ENCODE measurements at places on chromosomes 7 and 10.
A peak's percentile ranks its signal among the peaks of the same experiment; 100 is the strongest.

GRCh38 chr7:89265631-89266030 is 470.1 kb upstream of the TEX47 start:
- no peak for DNase-seq

DNA sequence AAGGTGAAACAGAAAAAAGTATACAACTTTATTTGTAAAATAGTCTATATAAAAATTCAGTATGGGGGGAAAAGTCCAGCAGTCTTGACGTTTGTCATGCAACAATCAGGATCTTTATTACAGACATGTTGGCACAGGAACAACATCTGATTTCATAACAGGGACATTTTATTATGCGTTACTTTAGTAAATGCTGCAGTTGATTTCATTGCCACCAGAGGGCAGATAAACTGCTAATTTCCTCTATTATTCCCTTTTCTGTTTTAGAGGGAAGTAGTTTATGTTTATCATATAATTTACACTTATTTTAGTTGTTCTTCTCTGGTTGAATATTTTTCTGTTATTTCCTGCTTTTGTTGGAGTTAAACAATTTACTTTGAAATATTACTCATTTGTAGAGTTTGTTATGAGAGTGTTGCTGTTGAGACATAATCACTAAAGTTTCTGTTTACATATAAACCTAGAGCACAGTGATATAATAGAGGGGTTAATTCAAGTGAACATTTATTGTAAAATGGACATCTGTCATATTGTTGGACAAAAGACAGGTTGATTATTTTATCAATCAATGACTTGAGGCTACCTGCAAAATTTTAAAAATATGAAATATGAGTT is 3.3 kb downstream of the PLXDC2 start:
- DNase-seq: peak; percentile 81

DNA sequence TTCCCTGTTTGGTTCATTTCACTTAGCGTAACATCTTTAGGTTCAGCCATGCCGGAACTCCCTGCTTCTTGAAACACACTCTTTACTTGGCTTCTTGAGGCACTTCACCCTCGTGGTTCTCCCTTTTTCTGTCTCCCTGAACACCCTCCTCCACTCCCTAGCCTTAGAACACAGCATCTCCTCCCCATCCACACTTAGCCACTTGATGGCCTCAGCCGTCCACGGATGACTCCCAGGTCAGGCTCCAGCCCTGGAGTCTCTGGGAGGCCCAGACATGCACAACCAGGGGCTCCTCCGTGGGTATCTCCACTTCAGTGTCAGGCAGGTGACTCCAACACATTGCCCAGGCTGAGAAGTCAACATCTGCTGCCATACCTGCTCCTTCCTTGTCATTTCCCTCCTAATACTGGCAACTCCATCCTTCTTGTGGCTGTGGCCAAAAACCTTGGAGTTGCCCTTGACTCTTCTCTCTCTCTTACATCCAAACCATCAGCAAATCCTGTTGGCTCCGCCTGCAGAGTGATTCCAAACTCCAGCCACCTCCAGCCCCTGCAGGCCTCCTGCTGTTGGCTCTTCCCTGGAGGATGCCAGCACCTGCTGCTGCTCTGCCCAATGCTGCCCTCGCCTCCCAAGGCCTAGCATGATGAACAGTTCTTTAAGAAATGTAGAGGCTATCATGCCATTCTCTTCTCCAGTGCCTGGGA is 8.4 kb upstream of the INMT start:
- DNase-seq: no peak

DNA sequence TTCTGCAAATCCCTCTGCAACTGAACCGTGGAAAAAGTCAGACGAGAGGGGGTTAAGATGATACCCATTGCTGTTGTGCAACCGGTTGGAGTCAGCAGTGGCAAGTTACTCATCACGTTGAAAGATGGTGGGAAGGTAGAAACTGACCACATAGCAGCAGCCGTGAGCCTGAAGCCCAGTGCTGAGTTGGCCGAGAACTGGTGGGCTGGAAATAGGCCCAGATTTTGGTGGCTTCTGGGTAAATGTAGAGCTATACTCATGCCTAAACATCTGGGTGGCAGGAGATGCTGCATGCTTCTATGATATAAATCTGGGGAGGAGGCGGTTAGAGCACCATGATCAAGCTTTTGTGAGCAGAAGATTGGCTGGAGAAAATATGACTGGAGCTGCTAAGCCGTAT is 78.6 kb downstream of the ARL5B start:
- no peak for DNase-seq

- no peak for DNase-seq
Observed at GRCh38 chr10:1061930-1062774, 6.0 kb downstream of the WDR37 start.

- no peak for DNase-seq
Observed at GRCh38 chr10:97263971-97264370, 28.5 kb downstream of the ARHGAP19 start.

DNA sequence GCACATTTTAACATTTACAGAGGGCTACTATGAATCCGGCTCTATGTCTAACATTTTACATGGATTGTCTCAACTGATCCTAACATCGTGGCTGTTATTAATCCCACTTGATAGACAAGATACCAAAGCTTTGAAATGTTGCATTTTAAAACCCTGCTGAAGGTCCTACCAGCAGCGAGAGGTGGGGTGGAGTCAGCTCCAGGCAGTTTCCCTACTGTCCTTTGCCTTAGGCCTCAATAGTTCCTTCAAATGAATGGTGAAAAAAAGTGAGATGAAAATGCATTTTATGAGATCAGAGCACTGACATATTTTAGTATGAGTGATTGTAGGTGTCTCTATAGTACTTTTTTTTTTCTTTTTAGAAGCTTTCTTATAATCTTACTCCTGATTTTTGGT is 26.6 kb downstream of the BAIAP2L1 start:
- no peak for DNase-seq

DNA sequence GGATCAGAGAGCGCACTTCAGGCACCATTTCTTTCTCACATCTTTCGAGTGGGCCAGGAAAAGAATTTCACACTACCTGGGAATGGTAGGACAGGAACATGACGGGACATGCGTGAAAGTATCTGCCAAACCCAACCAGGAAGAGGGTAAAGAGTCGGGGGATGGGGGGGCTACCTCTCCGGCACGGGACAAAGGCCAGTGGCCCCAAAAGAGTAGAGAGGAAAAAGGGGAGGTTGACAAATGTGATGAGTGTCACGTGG is 830 bp upstream of the BEND7 start:
- DNase-seq: no peak

DNA sequence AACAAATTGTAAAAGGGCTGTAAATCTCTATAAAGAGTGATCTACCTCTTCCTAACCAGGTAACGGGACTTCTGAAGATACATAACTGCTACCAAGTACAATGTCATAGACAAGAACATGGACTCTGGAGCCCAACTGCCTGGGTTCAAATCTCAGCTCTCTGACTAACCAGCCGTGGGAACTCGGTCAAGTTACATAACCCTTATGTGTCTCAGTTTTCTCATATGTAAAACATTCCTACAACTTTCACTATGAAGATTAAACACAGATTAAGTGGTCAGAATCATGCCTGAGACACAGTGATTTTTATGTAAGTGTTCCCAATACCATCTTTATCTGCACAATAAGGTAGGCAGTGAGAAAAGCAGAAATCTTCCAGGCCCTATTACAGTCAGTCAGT is 52.6 kb downstream of the ITGB1 start:
- no peak for DNase-seq

GRCh38 chr7:11343818-11344413 is 370.2 kb downstream of the PHF14 start:
- peak; percentile 52 for DNase-seq

DNA sequence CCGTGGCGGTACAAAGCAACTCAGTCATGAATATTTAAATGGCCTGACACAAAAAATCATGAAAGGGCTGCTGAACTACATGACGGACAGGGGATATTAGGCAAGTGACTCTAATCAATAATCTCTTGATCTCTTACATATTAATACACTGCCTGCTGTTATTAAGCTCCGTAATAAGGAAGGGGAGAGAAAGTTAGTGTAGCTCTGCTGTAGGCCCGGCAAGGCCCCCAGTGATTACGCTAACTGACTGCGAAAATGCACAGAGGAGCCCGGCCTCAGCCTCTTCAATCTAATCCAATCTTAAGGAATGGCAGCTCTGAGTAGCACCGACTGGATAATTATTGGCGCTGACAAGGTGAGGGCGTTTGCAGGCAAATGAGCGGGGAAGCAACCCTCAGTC is 583.5 kb upstream of the MKI67 start:
- DNase-seq: no peak

GRCh38 chr7:13031468-13031867 is 344.0 kb downstream of the ARL4A start:
- DNase-seq: no peak

DNA sequence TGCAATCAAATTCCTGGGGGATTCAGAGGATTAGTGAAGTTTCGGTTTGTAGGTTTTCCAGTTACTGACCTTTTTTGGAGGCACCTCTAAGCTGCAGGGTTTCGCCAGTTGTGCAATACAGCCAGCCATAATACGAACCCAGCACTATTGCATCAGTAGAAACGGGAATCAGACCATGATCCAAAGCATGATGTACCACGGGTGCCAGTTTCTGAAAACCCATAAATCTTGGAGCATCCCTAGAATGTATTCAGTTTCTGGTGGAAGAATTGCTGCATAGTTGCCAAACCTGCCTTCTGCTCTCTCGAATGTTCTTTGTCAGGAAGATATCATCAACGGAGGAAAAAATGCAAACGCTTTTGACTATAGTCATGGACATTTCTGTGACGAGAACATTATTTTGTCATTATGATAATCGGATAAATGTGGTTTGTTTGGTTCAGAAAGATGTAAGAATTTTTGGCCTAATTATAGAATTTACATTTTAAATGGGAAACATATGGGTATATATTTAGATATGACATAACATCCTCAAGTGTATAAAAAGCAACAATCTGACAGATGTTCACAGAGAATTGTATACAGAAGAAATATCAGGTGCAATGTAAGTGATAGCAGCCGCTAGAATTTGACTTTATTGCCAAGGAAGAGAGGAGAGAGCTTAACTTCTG is 186.2 kb upstream of the PRKCQ start:
- DNase-seq: no peak

DNA sequence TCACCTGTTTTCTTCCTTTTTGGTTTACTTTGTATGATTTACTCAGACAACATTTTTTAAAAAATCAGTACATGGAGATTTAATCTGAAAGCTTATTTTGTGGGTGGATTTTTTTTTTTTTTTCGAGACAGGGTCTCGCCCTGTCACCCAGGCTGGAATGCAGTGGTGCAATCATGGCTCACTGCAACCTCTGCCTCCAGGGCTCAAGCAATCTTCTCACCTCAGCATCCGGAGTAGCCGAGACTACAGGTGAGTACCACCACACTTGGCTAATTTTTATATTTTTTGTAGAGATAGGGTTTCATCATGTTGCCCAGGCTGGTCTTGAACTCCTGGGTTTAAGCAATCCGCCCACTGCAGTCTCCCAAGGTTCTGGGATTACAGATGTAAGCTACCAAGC is 2.5 kb downstream of the GSTO1 start:
- DNase-seq: no peak

DNA sequence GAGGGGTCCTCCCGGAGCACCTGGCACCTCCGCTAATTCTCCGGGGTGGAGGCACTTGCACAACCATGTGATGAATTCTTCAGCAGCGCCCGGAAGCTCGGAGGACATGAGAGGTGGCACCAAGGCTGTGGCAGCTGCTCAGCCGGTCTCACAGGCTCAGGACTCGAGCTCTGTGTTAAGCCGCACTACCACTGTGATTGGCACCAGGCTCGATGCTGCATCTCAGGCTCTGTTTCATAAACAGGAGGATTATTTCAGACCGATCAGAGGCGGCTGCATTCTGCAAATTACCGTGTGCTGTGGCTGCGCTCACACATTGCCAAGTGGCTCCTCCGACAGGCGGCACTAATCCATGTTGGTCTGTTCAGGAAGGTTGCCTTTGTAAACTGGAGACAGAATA is 495.2 kb downstream of the DNAJB6 start:
- peak; percentile 42 for DNase-seq

GRCh38 chr10:111756217-111757061 is 427.1 kb downstream of the GPAM start:
- peak; percentile 65 for DNase-seq

DNA sequence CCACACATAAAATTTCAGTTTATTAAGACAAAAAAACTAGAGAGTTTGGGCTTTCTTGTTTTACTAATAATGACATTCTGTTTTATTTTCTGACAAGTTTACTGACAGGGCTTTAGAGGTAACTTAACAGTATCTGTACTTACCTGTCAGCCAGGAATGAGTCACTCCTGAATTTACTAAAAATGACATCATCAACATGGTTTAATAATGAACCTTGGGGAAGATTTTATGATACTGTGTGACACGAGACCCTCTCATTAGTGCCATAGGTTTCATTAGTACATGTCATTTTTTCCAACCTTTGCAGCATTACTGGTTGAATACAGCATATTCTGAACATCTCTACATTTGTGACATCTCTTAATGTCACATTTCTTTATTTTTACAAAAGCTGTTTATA is 131.1 kb downstream of the KCND2 start:
- no peak for DNase-seq

- DNase-seq: no peak
Observed at GRCh38 chr7:140153666-140154161, 23.1 kb downstream of the KDM7A start.

DNA sequence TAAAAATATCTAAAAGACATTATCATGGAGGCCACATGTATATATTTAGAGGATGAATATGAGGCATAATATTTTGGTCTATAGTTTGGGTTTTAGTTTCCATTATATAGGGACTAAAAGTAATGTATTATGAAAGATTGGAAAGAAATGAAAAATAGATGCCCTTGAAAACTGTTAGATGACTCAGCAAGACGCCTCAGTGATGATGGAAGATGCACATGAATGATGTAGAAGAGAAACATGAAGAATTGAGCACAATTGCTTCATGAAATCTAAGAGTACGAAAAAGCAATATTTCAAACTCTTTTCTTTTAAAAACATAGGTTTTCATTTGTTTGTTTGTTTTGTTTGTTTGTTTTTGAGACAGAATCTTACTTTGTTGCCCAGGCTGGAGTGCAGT is 89.8 kb downstream of the ARL4A start:
- no peak for DNase-seq

- DNase-seq: no peak
Observed at GRCh38 chr10:5525561-5526341, 990 bp downstream of the CALML3 start.

GRCh38 chr10:77244286-77244685 is 393.3 kb downstream of the KCNMA1 start:
- no peak for DNase-seq

DNA sequence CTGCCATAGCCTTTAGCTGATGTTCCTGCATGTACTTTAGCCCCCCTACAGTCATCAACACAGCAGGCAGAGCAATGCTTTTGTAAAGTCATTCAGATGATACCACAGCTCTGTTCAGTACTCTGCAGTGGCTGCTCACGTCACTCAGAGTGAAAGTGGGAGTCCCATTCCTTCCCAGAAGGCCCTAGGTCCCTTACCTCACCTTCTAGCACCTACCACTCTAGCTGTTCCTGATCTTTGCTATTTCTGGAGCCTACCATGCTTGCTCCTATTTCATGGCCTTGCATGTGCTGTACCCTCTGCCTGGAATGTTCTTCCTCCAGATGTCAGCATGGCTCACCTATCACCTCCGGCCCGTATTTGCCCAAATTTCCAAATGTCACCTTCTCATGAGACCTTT is 94.4 kb upstream of the PRR15 start:
- no peak for DNase-seq

GRCh38 chr7:99562832-99563231 is 4.4 kb downstream of the ZNF655 start:
- DNase-seq: no peak

GRCh38 chr10:64014281-64014680 is 493.1 kb downstream of the REEP3 start:
- no peak for DNase-seq
